Activated T-helper 1 cell treated with Interleukin-2 at 50 U/mL for 16 hours (primary cell): ENCODE measurements at places on chromosomes 6 and 20.

DNA sequence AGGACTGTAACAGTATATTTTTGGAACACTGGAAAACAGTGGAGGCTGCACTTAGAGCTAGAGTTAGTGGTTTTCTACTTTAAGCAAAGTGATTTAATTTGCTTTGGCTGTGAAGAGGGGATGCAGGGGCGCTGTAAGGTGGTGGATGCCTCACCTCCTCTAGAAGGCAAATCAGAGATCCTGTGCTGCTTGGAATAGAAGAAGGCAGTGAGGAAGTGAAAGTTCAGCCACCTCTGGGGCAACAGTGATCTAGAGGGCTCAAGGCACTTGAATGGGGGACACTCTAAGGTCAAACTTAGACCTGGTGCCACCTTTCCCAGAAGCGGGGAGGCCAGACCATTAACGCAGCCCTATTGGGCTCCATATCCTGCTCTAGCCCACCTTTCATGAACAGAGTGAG, 19.0 kb upstream of the SNRPB2 start:
- no peak for DNase-seq

- DNase-seq, result no peak
Measured at GRCh38 chr6:113464960-113465359, 392.2 kb upstream of the MARCKS start.

DNA sequence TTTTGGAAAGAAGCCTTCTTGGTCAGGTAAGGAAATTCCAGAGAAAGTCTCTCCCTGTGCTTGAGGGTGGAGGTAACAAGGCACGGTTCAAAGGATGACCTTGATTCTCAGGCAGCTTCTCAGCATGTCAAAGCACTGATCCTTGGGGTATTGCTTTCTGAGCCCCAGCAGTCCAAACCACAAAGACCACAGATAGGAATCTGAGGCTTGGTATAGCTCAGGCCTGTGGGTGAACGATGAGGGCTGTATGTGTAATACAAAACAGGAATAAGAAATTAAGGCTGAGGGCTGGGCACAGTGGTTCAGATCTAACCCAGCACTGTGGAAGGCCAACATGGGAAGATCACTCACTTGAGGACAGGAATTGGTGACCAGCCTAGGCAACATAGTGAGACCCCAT, 70.2 kb upstream of the SLC22A1 start:
- no peak for DNase-seq

DNA sequence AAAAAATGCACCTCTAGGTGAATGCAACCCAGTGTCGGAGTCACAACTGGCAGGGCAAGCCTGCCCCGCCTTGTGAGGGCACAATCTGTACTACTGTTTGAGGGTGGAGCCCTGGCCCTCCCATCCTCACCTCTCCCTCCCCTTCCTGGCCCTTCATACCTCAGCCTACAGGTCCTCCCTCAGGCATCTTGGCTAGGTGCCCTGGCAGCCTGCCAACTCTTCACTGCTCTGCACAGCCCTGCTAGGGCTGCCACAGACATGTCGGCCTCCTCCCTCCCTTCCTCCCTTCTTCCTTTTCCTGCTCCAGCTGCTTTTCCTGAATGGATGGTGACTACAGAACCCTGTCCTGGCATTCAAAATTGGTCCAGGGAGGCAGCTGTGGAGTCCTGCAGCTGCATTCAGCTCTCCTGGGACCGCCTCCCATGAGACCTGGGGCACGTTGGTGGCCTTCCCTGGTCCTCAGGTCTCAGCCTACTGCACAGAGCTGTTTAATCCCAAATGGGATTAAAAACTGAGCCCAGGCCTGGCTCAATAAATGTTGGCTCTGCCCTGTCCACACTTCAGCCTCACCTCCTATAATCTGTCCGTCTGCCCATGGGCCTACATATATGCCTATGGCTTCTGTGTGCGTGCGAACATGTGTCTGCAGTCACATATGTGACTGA, 52.7 kb downstream of the CDH22 start:
- peak; percentile 4 for DNase-seq

- no peak for DNase-seq
Measured at GRCh38 chr6:100435299-100435698, 29.4 kb downstream of the SIM1 start.

DNA sequence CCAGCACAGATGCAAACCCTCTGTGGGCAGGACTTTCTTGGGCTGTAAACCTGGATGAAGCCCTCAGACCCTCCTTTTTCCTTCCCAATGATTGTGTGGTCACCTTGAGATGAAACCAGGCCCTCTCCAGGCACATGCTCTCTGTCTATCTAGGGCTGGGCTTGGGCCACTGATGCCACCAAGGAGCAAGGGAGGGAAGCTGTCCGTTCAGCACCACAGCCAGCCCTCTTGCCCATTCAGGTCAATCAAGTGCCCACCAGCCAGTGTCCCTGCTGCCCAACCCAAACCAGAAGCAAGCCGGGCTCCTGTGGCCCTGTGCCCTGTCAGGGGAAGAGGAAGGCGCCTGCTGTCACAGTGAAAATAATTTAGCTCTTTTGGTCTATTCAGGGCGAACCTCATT, 8.0 kb downstream of the STMN3 start:
- DNase-seq, result no peak

DNA sequence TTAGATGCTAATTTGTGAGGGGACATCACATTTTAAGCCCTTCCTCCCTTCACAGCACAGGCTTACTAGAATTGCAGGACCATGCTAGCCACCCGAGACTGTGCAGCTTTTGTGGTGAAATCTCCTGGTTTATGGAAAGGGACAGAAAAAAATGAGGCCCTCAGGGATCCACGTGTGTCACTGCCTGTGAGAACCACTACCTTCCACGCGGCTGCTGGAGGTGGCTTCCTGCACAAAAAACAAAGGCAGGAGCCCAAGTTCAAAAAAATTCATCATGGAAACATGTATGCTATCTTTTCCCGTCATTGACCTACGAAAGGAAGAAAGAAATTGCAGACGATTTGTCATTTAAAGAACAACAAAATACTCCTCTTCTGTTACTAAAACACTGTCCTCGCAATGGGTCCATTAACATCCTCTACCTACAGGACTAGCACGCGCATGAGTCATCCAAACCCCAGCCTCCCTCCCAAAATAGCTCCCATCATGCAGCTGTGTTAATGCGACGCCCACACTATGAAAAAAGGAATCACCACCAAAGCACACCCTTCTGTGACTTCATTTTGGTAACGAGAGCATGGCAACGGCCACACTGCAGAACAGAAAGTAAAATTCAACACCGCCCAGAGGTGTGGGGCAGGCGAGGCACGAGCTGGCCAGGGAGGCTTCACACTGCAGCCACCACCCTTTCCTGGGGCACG, 45.7 kb downstream of the RAMACL start:
- peak; percentile 43 for DNase-seq

DNA sequence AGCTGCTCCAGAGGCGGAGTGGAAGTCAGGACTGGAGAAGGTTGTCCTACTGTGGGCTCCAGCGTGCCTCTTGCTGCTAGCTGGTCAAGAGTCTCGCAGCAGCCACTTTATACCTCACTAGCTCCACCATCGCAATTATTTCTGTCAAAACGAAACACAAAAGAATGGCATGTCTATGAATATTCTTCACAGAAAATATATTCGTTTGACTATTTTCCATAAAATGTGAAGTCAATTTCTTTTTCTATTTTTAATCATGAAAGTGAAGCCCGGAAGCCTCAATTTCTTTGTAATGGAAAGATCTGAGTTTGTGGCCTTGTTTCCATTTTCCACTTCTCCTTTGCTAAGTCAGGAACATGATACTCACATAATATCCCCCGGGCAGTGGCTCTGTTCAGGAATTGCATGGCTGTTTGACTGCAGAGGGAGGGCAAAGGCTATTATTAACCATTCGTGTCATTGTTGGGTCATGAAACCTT, 51.7 kb downstream of the DTD1 start:
- DNase-seq, result no peak

GRCh38 chr6:150659046-150659763, 59.5 kb downstream of the PLEKHG1 start:
- DNase-seq, result no peak

DNA sequence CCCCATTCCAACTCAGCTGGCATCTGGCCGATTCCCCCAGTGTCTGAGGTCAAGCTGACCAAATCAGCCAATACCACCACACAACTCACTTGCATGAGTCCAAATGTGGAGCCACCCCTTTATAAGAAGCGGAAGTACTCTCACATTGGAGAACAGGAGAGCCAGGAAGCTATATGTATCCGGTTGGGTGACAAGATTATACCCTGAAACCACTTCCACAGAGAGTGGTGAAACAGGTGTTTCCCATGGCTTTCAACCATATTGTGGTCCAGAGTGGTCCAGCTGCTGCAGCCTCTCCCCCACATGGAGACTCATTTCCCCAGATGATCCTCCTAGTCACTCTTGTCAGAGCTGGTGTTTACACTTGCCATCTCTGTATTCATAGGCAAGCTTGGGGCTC, 24.0 kb upstream of the SERINC1 start:
- DNase-seq, result no peak

DNA sequence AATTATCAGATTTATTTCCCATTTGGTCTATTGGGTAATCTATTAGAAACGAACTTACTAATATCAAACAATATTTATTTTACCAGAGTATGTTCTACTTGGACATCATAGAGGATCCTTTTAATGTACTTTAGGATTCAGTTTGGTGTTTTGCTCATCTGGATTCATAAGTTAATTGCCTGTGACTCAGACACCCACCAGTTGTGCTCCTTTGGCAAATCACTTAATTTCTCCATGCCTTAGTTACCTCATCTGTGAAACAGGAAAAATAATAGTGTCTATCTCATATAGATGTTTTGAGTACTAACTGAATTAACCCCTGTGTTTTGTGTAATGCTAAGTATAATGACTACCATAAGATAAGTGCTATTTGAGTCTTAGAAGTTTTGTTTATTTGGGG, 292.1 kb downstream of the LAMA2 start:
- DNase-seq, result no peak

DNA sequence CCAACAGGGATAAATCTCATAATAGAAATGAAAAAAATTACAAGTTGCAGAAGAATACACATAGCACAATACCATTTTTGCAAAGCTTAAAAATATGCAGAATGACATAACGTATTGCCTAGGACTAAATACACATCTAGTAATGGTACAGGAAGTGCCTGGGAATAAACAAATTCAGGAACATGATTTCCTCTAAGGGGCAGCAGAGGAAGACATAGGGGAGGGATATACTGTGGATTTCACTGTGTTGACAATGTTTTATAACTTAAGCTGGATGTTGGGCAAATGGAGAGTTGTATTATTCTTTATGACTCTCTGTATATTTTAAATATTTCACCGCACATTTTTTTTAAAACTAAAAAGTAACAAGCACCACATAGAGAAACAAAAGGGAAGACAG, 5.6 kb upstream of the GLO1 start:
- no peak for DNase-seq
